ENCODE measurements at places on chromosomes 7 and 10.

GRCh38 chr7:75823198-75823910 lies 9.7 kb upstream of the CCL24 start:
- DNase-seq: no peak

GRCh38 chr10:35432781-35433338 lies 96.6 kb downstream of the CCNY start:
- DNase-seq: no peak

GRCh38 chr10:122055252-122055651 lies 66.3 kb downstream of the TACC2 start:
- no peak for DNase-seq

DNA sequence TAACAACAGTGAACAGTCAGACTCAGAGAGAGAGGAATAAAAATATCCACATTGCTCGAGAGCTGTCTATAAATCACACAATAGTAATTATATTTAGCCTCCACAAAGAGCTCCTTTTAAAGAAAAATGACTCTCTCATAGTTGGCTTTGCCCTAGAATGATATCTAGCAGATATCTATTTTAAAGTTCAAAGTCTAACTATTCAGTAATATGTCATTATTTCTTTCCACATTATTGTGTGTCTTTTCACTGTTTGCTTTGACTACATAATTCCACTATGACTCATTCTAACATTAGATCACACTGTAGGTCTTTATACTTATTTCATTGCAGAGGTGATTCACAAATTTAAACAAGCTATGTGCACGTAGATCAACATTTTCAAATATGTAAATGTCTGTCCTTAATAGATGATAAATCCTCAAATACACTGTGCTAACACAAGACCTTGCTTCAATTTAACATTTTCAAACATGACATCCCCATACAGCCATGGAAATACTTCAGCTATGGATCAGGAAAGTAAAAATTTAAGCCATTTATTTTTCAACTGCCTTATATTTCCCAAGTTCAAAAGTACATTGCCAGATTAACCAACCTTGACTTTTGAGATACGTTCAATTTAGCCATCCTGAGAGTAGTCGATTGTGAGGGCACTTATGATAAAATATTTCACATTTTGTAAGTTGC lies 99.9 kb upstream of the AKR1E2 start:
- peak; percentile 34 for DNase-seq

- DNase-seq: no peak
Measured at GRCh38 chr10:110398419-110399105, 93.8 kb upstream of the SMNDC1 start.

- DNase-seq: no peak
Measured at GRCh38 chr10:83332690-83333089, 806.6 kb upstream of the GHITM start.

- DNase-seq: no peak
Measured at GRCh38 chr10:48455055-48455391, 148.5 kb downstream of the MAPK8 start.

DNA sequence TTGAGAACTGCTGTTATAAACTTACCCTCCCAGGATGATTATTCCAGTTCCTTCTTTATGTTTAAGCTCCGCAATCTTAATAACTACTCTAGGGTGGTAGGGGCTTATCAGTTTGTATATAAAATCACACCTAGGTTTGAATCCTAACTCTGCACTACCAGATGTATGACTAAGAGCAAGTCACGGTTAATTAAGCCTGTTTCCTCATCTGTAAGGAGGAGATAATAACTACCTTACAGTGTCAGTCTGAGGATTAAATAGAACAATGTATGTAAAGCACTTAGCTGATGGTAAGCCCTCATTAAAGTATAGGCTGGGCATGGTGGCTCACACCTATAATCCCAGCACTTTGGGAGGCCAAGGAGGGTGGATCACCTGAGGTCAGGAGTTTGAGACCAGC lies 9.2 kb downstream of the DNA2 start:
- no peak for DNase-seq

DNA sequence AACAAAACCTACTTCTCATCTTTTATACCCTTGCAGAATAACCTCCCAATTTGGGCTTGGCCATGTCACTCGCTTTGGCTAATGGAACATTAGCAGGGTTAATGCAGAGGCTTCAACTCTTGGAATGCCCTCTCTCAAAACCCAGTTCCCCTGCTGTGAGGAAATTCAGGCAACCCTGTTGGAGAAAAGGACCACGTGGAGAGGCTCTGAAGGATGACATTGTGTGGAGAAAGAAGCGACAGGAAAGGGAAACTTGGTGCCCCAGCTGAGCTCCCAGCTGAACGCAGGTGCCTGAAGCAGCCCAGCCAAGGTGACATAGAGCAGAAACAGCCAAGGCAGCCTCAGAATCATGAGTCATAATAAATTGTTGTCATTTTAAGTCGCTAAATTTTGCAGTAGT lies 214.2 kb upstream of the GHITM start:
- no peak for DNase-seq

DNA sequence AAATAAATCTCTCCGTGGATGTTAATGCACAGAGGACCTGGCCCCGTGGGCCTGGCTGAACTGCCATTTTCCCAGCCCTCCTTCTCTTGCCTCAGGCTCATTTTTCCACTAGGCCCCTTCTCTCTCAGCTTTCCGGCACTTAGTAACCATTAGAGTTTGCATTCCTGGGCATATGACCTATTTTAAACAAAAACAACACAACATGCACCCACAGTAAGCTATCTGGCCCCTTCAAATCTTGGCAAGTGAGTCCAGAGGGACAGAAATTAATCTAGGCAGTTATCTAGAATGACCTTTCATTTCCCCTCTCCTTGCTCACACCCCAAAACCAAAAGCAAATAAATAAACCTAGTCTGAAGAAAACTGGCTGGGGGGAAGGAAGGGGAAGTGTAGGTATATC lies 11.7 kb downstream of the FBXW4 start:
- no peak for DNase-seq

DNA sequence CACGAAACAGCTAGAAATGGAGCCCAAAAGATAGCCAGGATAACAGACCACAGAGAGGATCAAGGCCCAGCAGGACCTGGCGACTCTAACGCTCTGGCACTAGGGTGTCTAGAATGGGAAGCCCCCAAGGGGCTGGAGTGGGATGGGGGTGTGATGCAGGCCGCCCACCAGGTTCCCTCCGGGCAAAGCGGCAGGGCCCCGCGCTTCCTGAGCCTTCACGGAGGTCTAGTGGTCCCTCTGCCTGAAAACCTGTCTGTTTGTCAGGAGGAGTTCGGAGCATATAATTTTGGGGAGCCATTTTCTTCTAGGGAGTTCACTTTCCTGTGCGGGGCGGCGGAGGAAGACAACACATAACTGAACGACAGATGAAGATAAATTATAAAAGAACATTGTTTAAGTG lies 48.2 kb upstream of the FXYD4 start:
- no peak for DNase-seq

- no peak for DNase-seq
Measured at GRCh38 chr10:69043931-69044531, 43.9 kb upstream of the SRGN start.

GRCh38 chr10:3008518-3009195 lies 58.7 kb upstream of the PFKP start:
- no peak for DNase-seq

GRCh38 chr7:78420001-78420400 lies 621.4 kb downstream of the PHTF2 start:
- no peak for DNase-seq

DNA sequence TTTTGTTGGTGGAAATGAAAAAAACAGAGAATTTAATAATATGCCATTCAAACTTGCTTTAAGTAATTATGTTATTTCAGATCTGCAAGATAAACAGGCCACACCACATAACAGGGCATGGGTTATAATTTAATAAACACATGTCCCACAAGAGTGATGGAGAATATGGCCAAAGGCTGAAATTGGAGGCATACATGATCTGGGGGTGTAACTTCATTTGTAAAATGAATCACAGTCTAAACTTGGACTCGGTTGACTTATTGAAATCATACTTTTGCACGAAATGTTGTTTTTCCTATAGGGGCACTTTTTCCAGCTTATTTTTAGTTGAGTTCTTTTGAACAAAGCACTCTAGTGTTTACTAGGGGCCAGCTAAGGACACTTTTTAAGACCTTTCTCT lies 151.6 kb downstream of the TMEM26 start:
- DNase-seq: no peak

- DNase-seq: no peak
Measured at GRCh38 chr10:132500781-132501415, 36.7 kb upstream of the INPP5A start.

- no peak for DNase-seq
Measured at GRCh38 chr7:159105066-159105780, 39.4 kb downstream of the VIPR2 start.

DNA sequence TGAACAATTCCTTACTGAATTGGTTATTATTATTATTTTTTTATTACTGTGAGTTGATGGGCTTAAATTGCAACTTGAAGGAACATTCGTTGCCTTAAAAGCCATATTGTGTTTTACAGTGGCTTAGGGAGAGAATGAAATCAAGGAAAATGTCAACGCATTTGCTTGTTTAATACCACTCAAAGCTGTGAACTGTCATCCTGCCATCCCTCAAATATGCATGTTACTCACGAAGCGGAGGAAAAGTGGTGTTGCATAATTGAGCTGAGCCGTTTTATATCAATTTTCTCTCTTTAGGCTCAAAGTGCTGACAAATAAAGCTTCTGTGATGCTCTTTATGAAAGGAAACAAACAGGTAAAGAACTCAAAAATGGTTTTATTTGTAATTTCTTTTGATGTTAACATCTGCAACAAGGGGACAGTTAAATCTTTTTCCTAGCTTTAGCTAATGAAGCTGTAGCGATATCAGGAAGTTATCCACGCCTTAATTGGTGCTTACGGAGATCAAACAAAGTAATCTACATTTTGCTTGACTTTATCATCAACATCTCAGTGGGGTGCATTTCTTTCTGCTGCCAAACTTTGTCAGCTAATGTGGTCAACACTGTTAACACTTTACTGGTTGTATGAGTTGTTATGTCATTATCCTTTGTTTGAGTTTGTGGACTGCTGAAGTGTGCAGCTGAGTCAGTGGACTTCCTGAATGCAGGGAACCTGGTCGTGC lies 33.1 kb downstream of the GLRX3 start:
- DNase-seq: peak; percentile 80

- no peak for DNase-seq
Measured at GRCh38 chr7:37432281-37432920, 16.3 kb downstream of the ELMO1 start.

GRCh38 chr10:96243296-96243695 lies 28.1 kb downstream of the BLNK start:
- DNase-seq: no peak

- DNase-seq: no peak
Measured at GRCh38 chr7:84092207-84092606, 102.4 kb downstream of the SEMA3A start.

GRCh38 chr7:147535701-147536111 lies 1054.9 kb upstream of the C7orf33 start:
- DNase-seq: no peak

GRCh38 chr7:120860156-120860555 lies 2.2 kb upstream of the TSPAN12 start:
- no peak for DNase-seq

DNA sequence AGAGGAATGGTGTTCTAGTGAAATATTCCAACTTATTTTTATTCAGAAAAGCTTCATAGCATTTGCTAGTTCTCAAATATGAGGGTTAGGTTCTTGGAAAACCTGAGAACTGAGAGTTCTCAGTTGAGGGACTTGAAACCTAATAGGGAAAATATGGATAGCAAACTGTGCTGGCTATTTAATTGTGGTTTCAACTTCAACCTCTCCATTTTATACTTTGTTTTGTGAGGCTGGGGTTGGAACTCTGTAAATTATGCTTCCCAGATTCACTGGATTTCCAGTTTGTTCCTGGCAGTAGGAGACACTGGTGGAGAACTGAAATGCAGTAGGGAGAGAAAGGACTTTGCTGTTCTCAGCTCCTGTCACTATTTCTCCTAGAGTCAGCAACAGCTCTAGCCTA lies 52.7 kb downstream of the CDK14 start:
- DNase-seq: no peak

- DNase-seq: no peak
Measured at GRCh38 chr7:114937446-114937845, 15.6 kb downstream of the MDFIC start.

GRCh38 chr7:36281945-36282717 lies 107.5 kb upstream of the ANLN start:
- DNase-seq: no peak

DNA sequence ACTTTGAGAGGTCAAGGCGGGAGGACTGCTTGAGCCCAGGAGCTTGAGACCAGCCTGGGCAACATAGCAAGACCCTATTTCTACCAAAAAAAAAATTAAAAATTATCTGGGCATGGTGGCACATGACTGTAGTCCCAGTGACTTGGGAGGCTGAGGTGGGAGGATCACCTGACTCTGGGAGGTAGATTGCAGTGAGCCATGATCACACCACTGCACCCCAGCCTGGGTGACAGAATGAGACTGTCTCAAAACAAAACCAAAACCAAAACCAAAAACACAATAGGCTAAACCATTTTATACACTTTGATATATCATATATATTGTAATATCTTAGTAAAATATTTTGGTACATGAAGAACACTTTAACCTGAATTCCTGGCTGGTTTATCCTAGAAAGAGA lies 101.6 kb downstream of the RAPGEF5 start:
- no peak for DNase-seq

- DNase-seq: no peak
Measured at GRCh38 chr7:36286226-36286625, 103.4 kb upstream of the ANLN start.

- DNase-seq: peak; percentile 23
Measured at GRCh38 chr7:92717993-92718716, 118.2 kb downstream of the CDK6 start.

DNA sequence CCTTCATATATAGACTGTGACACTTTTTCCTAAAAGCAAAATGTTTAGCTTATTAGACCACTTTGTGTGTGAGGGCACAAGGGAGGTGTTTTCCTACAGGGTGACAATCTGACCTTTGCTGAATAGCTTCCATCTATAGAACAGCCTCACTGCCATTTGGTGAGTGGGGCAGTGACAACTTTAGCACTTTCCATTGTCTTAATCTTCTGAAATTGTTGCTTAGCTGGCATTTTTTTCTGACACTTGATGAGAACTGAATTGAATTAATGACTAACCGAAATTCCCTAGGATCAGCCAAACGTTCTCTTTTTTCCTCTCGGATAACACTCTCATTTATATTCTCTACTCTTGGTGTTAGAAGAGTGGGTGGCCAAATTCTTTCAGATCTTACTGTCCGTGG lies 30.2 kb downstream of the KDM7A start:
- DNase-seq: no peak

- DNase-seq: no peak
Measured at GRCh38 chr7:37545619-37546534, 97.2 kb upstream of the ELMO1 start.

GRCh38 chr7:139340808-139341057 lies 404 bp upstream of the FMC1 start:
- DNase-seq: no peak

DNA sequence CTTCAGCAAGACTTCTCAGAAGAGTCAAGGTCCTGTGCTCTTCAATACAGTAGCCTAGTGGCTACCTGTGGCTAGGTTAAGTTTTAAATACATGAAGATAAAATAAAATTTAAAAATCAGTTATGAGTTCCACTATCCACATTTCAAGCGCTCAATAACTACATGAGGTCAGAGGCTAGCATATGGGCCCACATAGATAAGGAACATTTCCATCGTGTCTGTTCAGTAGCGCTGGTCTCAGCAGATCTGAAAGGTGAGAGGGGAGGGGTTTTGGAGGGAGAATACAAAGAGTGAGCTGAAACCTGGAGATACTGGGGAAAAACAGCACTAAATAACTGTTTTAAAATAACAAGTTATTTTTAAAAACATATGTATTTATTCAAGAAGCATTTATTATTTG lies 219.0 kb downstream of the TRIL start:
- no peak for DNase-seq

Measured in NCI-H2081 (cell line).